ENCODE measurements at places on chromosomes 5 and 9.

- DNase-seq, result no peak
Measured at GRCh38 chr5:151097820-151098767, 17.3 kb upstream of the TNIP1 start.

GRCh38 chr5:27087747-27088146, 49.4 kb upstream of the CDH9 start:
- DNase-seq, result no peak

DNA sequence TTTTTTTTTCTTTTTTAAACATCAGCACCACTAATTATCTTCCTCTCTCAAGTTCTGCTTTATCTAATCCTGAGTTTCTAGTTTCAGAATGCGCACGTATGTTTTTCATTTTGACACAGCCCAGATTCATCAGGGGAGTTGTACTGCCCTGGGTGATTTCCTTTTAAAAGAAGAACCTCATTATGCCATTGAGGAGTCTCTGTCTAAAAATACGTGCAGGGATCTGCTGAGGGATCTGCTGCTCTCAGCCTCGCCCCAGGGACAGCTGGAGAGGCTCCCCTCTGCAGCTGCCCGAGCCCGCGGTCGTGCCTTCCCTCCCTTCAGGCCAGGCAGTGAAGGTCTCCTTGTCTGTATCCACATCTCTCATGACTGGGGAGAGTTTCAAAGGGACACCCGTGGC, 273.1 kb downstream of the ARHGEF28 start:
- DNase-seq, result no peak

GRCh38 chr5:10537624-10538023, 26.2 kb upstream of the ANKRD33B start:
- DNase-seq, result no peak

GRCh38 chr5:108481355-108481931, 99.5 kb upstream of the FBXL17 start:
- peak; percentile 60 for DNase-seq

DNA sequence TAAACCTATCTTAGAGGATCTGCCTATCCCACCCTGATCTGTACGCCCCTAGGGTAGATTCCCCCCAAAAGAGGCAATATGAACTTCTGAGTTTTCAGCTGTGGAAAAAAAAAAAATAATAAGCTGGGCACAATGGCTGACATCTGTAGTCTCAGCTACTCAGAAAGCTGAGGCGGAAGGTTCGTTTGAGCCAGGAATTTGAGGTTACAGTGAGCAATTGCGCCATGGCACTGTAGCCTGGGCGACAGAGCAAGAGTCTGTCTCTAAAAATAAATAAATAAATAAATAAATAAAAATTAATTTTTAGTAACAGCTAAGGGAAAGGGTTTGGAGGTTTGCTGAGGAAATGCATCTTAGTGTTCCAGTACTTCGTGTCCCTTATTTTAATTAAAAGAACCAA, 21.1 kb upstream of the SLC28A3 start:
- DNase-seq, result no peak
